HAP-1 (cell line): ENCODE measurements at places on chromosomes 13 and 19.

- DNase-seq: no peak
Measured at GRCh38 chr13:111027458-111028439, 87.4 kb upstream of the ARHGEF7 start.

DNA sequence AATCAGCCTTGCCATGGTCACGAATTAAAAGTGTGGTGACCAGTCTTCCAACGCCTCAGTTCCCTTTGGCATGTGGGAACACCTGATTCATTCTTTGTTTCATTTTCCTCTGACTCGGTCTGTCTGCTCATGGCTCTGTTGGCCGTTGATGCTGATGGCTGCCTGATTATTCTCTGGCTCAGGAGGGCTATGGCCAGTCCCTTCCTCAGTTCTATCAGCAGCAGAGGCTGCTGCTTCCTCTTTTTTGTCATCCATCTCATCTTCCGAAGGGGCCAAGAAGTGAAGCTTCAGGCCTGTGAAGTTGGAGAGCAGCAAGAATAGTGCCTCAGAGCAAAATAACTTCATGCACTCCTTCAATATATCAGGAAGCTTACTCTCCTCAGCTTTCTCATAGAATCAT is 9.5 kb upstream of the MLNR start:
- DNase-seq: no peak

DNA sequence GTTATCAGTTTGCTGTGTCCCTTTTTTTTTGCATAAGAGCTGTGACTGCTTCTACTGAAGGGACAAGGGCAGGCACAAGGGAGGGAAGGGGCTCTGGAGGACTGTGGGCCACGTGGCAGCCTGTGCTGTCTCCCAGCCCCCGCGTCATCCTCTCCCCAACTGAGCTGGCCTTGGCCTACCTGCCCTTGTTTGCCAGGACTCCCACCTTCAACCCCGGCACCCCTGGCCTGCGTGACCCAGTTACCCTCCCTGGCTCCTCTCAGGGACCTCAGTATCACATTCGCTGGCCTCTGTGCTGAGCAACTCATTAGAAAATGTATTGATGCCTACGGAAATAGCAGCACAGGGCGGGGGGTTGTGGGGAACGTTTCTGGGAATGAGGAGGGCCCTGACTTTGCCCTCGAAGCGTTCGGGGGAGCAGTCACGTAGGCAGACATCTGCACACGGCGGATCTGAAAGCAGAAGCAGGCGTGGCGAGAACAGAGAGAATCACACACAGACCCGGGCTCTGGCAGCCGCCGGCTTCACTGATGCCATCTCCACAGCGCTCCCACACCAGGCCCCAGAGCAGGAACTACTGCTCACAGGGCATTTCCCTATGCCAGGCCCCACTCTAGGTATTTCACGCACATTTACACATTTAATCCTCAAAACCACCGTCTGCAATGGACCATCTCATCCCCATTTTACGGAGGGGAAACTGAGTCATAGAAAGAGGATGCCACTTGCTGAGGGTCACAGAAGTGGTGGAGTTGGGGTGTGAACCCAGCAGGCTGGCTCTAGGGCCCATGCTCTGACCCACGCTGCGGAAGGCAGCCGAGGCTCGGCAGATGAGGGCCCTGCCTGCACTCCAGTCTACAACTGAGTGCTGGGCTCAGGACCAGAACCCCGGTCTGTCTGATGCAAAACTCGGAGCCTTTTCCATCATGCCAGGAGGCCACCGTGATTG is 5.7 kb upstream of the ATF5 start:
- no peak for DNase-seq

DNA sequence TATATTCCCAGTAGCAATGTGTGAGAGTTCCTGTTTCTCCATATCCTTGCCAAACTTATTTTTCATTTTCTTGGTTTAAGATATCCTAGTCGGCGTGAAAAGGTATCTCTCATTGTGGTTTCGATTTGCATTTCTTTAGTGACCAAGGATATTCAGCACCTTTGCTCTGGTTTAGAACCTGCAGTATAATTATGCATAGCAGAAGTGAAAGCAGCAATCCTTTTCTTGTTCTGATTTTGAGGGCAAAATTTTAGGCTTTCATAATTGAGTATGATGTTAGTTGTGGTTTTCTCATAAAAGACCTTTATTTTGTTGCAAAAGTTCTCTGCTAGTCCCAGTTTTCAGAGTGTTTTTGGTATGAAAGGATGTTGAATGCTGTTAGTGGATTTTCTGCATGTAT is 491.0 kb downstream of the FGF9 start:
- no peak for DNase-seq

GRCh38 chr13:106056851-106057250 is 478.6 kb downstream of the EFNB2 start:
- no peak for DNase-seq

DNA sequence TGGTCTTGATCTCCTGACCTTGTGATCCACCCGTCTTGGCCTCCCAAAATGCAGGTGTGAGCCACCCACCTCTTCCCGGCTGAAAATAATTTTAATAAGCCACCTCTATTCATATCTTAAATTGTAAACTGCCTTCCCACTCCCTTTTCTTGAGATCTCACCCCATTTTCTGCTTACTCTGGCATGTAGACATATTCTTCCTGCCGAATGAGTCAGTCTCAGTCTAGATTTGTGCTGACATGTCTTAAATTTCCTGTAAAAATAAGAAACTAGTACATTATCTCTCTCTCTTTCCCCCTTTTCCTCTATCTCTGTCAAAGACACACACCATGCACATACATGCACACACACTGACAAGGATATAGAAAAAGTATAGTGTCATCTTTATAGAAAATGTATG is 60.9 kb downstream of the THSD1 start:
- no peak for DNase-seq

DNA sequence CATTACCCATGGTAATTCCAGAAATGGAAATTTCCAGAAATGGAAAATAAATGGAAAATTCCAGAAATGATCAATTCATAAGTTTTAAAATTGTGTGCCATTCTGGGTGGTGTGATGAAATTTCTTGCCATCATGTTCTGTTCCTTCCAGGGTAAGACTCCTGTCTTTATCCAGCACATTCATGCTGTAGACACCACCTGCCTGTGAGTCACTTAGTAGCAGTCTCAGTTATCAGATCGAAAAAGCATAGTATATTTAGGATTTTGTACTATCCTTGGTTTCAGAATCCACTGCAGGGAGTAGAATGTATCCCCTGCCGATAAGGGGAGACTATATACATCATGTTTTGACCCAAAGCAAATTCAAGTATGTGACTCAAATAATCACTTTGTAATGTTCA is 26.7 kb upstream of the CSNK1A1L start:
- DNase-seq: no peak

GRCh38 chr19:58084596-58085347 is 13.3 kb downstream of the ZSCAN18 start:
- no peak for DNase-seq

- DNase-seq: no peak
Measured at GRCh38 chr19:57559008-57559403, 657 bp downstream of the ZNF550 start.

- DNase-seq: no peak
Measured at GRCh38 chr19:47542030-47542475, 27.2 kb upstream of the NAPA start.

GRCh38 chr13:58960888-58961287 is 1202.8 kb downstream of the DIAPH3 start:
- DNase-seq: peak; percentile 33

DNA sequence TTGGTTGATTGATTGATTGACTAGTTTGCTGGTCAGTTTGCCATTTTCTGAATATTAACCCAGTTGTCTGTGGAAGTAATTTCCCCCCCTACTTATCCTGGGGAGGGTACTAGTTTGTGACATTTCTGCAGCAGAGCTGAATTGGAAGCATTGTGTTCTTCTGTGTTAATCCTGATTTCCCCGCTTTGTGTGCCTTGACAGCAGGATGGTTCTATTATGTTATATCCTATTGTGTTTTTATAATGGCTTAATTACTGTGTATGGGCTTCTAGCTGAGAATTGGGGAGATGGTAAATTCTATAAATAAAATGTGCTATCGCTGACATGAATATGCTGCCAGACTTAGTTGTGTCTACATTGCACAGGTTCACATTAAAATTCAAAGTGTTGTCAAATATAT is 499.7 kb downstream of the COG6 start:
- peak; percentile 20 for DNase-seq

GRCh38 chr13:46265292-46265691 is 53.6 kb downstream of the LRRC63 start:
- DNase-seq: no peak

- DNase-seq: no peak
Measured at GRCh38 chr19:6476155-6476895, 5.3 kb downstream of the DENND1C start.

DNA sequence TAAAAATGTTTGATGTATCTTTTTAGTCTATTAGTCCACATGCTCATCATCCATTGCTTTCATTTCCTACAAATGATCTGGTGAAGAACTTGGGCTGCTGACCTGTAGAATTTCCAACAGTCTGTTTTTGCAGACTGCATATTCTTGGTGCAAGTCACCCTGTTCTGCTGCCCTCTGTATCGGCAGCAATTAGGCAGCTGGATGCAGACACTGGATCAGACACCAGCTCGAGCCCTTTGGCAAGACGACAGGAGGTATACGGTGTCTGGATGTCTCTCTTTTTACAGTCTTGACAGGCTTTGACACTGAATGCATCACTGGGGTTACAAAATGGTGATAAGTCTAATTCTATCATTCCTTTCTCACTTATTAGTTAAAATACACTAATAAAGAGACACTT is 21.8 kb downstream of the MTRF1 start:
- DNase-seq: no peak

DNA sequence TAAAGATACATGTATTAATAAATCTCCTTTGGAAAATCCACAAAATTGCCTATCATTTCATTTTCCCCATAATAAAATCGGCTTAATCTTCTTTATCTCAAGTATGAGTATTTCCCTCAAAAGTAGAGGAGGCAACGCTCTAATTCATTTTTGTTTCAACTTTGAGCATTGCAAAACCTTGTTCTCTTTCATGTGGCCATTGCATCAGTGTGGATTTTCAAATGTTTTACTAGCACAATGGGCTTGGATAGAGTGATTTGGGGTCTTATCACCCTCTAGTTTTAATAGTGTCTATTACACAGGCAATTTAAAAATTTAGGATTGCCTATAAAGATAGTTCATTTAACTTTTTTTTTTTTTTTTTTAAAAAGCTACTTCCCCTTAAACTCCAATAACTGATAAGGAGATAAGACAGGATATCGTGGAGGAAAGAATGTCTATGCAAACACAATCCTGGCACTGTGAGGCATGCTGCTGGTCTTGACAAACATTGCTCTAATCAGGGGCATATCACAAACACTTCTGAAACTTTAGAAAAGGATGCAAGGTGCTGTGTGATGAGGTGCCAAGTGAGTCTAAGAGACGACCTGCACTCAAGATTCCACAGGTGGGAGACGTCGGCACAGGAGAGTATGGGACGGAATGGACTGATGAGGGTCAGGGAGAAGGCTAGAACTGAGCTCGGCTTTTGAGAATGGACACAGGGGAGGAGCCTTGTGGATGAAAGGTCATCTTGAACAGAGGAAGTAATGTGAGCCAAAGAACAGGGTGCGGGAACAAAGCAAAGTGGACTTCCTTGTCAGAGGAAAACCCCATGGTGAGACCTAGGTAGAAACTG is 199.7 kb downstream of the IRS2 start:
- no peak for DNase-seq

GRCh38 chr13:89688918-89689317 is 1658.6 kb upstream of the MIR17HG start:
- DNase-seq: no peak

DNA sequence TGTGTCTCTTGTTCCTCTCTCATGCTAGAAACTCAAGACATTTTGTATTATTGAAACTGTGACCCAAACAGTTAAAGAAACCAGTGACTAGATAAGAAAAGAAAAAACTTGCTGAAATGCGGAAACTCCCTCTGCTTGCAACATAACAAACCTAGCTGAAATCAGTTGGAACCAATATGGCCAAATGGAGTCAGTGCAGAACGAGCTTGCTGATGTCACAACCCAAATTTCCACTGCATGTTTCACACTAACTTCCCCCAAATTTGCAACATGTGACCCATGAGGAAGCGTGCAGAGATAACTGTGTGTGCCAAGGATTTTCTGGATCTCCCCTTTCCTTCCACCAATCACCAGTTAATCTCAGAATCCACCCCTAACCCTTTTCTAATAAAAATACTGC is 208.0 kb downstream of the DLEU7 start:
- DNase-seq: no peak

GRCh38 chr19:5707576-5708575 is 12.1 kb downstream of the LONP1 start:
- DNase-seq: no peak

DNA sequence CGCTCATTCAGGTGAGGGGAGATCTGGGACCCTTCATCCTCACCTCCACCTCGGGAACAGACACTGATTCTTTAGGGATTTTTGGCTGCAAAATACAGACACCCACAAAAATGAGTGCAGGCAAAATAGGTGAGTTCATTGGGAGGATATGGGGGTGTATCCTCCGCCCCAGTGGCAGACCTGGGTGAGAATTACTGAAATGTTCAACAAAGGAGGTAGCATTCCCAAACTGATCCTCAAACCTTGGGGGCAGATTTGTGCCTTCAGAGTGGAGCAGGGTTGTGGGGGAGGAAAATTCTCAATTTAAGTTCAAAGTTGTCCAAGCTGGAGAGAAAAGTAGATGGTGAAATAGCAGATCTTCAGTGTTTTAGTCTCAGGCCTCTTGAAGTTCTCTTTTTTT is 31.3 kb upstream of the SIN3B start:
- DNase-seq: no peak

GRCh38 chr19:15317392-15318071 is 14.8 kb downstream of the BRD4 start:
- peak; percentile 63 for DNase-seq

GRCh38 chr19:2032296-2032941 is 16.9 kb upstream of the BTBD2 start:
- DNase-seq: no peak

DNA sequence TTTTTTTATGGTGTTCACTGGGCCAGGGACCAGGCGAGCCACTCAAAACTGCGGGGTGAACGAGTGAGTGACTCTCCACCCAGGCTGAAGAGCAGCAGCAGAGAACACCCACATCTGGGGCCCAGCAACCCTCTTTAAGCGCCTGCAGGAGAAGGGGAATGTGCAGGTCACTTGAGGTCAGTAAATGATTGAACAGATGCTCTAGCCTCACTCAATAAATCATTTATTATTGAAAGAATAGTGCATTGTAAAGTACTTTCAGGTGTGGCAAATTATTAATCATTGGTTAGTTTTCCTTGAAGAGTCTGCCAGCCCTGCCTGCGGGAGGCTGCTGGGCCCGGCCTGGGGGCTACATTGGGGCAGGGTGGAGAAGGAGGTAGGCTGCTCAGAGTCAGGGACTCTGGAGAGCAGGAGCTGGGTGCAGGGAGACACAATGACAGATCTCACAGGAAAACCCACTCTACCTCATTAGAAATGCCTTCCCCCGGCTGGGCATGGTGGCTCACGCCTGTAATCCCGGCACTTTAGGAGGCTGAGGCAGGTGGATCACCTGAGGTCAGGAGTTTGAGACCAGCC is 42.5 kb downstream of the ABCC4 start:
- no peak for DNase-seq

DNA sequence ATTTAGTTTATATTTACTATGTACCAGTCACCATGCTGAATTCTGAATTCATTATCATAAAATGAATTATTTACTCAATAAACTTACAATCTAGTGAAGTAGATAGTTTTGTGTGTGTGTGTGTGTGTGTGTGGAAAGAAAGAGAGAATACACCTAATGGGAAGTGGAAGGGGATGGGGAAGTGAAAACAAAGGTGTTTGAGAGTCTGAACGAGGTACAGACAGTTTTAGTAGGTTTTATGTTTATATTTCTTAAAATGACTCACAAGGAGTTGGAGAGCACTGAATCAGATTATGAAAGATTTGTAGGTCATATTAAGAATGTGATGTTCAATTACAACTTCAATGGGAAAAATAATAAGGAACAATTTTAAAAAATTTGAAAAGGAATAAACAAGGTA is 1753.0 kb downstream of the SLITRK1 start:
- no peak for DNase-seq
